ENCODE measurements at places on chromosomes 6 and 20.

DNA sequence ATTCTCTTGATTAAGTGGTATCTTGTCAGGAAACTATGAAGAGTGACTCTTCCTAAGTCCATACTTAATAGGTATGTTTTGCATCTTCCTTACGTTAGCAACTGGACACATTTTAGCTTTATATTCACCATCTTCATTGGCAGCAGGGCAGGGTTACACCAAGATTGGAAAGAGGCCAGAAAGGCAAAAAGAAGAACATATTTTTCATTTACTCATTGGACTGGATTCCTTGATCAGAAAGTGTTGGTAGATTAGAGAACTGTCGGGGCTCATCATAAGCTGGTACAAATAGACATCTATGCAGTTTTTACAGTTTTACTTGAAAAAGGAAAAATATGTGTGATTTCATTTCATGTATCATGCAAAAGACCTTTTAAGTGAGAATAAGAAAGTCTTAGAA is 464.9 kb downstream of the LMBRD1 start:
- no peak for DNase-seq

GRCh38 chr6:924661-925060 is 231.7 kb upstream of the EXOC2 start:
- DNase-seq = no peak

DNA sequence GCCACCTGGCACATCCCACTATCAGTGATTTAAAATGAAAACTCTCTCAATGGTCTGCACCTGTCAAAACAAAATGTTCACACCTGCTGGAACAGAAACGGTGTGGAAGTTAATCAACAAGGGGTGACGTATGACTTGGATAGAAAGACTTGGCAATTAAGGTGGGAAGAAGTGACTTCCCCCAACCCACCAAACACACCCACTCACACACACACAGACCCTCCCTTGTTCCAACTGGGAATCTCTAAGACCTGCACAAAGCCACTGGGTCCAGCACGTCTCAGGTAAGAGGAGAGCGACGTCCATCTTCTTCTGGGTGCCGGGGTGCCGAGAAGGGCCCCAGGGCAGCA is 25.1 kb upstream of the TCFL5 start:
- no peak for DNase-seq

DNA sequence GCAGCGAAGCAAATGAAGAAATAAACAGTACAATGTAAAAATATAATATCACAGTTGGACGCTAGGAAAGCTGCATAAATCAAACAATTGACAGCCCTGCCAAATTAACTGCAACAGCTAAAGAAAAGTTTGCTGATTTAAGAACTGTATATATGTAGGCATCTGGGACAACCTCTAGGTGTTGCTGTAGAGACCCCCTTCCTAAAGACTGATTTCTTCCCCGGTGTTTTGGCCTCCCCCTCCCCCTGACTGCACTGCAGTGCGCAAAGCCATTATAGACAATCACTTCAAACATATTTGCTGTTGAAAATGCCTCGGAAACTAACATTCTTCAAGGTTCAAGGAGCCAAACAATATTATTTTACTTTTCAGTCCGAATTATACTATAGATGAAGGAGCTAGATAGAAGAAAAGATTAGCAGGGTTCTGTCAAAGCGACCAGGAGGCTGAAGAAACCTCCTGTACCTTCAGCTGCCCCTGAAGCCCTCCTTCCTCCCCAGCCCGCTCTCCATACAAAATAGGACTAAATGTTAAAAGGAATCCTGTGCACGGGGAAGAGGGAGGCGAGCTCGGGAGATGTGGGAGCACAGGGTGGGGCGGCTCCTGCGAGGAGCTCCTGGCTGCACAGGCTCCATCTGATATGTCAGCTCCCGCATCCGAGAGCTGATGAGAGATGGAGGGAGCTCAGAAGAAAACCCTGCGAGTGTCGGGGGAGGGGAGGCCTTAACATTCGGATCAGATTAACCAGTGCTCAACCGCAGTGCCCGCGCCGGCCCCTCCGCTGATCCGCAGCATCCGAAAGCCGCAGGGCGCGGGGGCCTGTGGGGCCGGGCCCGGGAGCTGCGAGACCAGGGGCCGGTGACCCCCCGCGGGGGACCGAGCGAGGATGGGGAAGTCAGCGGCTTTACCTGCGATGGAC is 822 bp downstream of the ELOVL4 start:
- no peak for DNase-seq

DNA sequence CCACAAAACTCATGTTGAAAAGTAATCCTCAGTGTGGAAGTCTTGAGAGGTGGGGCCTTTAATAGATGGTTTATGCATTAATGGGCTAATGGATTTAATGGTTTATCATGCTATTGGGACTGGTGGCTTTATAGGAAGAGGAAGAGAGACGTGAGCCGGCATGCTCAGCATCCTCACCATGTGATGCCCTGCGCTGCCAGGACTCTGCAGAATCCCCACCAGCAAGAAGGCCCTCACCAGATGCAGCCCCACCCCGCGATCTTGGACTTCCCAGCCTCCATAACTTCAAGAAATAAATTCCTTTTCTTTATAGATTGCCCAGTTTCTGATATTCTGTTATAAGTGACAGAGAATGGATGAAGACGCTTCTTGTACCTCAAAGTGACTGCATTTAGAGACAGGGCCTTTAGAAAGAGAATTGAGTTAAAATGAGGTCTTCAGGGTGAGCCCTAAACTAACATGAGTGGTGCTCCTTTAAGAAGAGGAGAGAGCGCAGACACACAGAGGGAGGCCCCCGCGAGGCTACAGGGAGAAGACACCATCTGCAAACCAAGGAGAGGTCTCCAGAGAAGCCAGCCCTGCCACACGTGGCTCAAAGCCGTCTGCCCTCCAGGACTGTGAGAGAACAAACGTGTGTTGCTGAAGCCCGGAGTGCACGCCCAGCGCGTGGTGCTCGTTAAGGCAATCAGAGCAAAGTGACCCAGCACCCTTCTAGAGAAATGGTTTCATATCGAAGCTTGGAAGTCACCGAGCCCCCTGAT is 56.9 kb downstream of the IRF4 start:
- no peak for DNase-seq

DNA sequence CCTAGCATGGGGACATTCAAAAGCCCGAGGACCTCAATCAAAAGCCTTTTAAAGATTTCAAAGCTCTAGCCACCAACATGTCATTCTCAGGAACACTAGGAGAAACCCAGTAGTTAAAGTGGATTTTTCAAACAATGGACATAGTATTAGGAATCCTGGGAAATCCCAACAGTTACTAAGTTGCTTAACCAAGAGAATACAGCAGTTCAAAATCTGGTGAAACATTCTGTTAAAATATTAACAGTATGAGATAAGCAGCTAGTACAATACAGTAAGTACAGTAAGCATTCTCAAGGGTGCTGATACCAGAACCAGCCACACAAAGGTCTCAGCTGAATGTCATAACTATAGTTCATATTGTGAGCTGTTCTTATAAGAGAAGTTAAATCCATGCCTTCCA is 68.6 kb downstream of the CDK19 start:
- no peak for DNase-seq

DNA sequence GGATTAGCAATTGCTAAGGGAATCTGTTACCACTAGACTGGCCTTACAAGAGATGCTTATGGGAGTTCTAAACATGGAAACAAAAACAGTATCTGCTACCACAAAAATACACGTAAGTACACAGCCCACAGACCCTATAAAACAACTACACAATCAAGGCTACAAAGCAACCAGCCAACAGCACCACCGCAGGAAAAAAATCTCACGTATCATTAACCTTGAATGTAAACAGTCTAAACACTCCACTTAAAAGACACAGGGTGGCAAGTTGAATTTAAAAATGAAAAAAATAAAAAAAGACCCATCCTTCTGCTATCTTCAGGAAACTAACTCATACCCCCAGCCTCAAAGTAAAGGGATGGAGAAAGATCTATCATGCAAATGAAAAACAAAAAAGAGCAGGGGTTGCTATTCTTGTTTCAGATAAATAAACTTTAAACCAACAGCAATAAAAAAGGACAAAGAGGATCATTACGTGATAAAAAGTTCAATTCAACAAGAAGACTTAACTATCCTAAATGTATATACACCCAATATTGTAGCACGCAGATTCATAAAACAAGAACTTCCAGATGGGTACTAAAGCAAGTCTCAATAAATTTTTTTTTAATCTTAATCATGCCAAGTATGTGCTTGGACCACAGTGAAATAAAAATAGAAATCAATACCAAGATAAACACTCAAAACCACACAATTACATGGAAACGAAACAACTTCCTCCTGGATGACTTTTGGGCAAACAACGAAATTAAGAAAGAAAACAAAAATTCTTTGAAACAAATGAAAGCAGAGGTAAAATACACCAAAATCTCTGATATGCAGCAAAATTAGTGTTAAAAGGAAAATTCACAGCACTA is 52.3 kb downstream of the RNGTT start:
- DNase-seq = no peak

- DNase-seq = no peak
These were observed 52.1 kb upstream of the DSP start for GRCh38 chr6:7489376-7489775.

DNA sequence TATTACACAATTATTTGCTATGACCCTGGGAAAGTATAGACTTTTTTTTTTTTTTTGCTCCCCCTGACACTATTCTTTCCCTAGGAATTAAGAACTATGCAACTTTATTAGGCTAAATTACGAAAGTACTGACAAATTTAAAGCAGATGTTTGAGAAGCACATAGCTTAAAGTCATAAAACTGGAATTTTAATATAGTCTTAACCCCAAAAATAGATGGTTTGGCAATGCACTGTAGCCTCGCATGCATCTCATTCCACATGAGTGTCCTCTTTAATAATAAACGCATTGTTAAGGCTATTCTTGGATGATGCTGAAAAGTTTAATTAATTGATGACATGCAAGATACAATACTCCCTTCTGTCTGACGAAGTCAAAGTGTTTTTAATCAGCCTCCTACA is 49.3 kb downstream of the TBC1D7 start:
- no peak for DNase-seq

DNA sequence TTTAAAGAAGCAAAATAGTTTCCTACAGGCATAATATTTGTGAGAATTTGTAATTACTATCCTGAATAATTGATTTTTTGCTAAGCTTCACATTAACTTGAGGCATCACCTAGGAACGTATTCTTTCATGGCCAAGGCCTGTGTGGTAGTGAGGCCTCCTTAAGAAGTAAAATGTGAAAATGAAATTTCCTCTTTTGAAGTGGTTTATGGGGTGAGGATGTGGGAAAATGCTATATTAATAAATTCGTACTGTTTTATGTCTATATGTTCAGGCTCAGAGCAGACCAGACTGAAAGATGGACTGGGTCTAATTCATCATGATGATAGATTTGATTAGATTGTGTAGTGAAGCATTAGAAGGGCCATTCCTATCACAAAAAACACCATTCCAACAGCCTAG is 33.1 kb downstream of the MYLIP start:
- no peak for DNase-seq

GRCh38 chr6:121305957-121306607 is 28.2 kb downstream of the TBC1D32 start:
- DNase-seq = peak; percentile 28

- no peak for DNase-seq
These were observed 12.2 kb upstream of the AKIRIN2 start for GRCh38 chr6:87714093-87714842.

DNA sequence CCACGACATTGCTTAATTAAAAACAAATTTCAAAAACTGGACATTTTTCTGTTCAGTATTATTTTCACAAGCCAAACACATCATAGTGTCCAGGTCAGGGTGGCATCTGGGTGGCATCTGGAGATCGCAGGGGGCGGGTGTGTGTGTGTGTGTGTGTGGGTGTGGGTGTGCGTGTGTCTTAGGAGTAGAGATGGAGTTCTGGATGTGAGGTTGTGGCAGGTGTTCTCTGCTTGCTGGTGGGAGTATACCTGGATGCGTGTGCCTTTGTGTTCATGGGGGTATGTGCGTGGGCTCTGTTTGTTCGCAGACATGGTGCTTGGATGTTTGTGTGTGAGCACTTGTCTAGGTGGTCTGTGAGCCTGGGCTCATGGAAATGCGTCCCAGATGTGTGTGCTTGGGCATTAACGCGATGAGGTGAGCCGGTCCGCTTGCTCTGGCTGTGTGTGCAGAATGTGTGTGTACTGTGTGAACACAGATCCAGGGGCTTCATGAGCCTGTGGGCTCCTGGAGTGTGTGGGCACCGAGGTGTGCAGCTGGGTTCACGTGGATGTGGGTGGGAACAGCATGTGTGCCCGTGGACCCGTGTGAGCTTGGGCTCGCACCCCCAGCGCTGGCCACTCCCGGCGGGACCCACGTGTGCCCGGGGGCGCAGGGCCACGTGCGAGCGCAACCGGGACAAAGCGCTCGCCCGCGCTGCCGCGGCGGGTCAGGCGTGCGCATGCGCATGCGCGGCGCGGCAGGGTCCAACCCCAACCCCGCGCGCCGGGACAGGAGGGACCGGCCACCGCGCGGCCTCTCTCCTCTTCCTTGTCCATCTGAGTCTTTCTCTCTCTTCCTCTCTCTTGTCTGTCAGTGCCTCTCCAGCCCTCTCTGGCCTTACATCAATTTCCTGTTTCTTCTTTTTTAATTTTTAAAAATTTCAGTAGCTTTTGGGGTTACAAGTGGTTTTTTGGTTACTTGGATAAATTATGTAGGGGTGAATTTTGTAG is 60.4 kb downstream of the SRC start:
- peak; percentile 69 for DNase-seq

DNA sequence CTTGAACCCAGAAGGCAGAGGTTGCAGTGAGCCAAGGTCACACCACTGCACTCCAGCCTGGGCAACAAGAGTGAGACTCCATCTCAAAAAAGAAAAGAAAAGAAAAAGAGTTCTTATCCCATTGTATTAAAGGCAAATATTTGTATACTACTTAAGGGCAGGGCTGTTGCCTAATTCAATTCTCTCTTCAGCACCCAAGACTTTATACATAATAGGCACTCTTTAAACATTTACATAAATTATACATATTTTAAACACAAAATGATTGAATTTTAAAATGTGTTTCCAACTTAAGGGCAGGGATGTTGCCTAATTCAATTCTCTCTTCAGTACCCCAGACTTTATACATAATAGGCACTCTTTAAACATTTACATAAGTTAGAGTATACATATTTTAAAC is 424.3 kb upstream of the ARID1B start:
- no peak for DNase-seq

DNA sequence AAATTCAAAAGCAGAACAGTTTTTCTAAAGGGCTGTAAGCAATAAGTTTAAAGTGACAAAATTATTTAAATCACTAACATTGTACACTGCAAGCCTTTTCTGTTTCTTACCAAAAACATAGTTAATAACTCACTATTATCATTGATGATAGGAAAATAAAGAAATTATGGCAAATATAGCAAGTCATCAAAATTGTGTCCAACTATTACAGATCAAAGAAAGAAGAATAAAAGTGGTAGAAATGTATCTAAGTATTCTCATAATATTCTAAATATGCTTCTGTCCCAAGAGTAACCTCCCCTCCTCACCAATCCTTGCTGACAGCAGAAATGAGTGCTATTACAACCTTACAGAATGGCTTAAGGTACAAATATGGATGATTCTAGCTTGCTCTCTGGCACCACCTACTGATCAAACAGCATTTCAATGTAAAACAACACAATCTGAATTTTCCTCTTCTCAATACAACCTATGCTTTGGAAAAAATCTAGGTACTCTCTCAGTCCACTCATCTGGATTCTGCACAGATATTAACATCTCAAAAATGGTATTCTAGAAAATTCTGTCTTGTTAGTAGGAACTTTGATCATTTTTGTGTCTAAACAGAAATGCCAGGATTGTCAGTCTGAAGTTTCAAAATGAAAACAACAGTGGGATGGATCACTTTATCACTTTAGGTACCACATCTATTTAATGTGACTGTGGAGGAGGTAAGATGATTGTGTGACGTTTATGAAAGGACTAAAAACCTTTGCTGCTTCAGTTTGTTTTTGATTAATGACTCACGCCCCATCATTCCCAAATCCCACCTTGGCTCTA is 40.9 kb downstream of the ZFP64 start:
- peak; percentile 23 for DNase-seq

GRCh38 chr6:129849456-129849855 is 11.7 kb downstream of the TMEM244 start:
- DNase-seq = no peak
